Muscle of back (tissue), 13 donors: ENCODE measurements at places on chromosomes 6 and 20. TPM values are rescaled to one million over a fixed set of nuclear protein-coding genes. Genes with fewer than 3 reads are reported as not detected.

GRCh38 chr6:28651161-28651560 is 125.5 kb downstream of the GPX5 start:
- no peak for DNase-seq

GRCh38 chr6:14596410-14596809 is 478.8 kb downstream of the CD83 start:
- DNase-seq: no peak

DNA sequence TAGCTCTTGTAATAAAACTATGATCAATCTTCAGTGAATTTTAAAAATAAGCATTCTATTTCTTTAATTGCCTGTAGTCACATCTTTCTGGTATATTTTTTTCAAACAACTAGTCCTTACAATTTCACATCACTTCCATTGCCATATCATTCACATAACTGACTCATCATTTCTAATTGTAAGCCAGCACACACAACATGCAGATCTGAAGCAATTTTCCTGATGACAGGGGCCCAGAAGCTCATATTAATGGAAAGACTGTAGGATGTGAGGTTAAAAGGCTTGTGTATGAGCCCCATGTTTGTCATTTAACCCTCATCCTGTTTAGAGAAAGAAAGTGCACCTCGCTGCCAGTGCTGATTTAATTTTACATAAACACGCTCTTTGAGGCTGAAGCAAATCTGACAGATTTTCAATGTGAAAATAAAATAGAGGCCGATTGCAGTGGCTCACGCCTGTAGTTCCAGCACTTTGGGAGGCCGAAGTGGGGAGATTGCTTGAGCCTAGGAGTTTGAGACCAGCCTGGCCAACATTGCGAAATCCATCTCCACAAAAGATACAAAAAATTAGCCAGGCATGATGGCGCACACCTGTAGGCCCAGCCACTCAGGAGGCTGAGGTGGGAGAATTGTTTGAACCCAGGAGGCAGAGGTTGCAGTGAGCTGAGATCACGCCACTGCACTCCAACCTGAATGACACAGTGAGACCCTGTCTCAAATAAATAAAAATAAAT is 40.1 kb upstream of the LTV1 start:
- DNase-seq: no peak

- DNase-seq: no peak
Measured at GRCh38 chr6:4384656-4385055, 249.3 kb upstream of the ECI2 start.

- DNase-seq: no peak
Measured at GRCh38 chr20:45138561-45139300, 14.5 kb upstream of the WFDC12 start.

DNA sequence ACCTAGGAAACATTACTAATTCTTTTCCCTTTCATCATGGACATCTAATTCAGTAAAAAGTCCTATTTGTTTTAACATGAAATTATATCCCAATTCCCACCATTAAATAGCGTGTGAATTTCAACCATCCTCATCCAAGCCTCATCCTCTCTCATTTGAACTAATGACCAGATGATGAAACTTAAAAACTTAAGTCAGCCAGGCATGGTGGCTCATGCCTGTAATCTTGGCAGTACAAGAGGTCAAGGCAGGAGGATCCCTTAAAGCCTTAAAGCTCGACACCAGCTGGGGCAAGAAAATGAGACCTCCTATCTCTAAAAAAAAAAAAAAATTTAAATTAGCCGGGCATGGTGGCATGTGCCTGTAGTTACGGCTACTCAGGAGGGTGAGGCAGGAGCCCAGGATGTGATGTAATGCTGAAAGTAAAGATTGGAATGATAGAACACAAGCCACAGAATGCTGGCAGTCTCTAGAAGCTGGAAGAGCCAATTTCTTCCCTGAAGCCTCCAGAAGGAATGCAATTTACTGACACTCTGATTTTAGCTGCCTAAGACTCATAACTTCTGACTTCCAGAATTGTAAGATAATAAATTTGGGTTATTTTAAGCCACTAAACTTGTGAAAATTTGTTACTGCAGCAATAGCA is 27.1 kb upstream of the HAO1 start:
- DNase-seq: no peak

OGFR gene
- polyA plus RNA-seq: 13.0 TPM

DNA sequence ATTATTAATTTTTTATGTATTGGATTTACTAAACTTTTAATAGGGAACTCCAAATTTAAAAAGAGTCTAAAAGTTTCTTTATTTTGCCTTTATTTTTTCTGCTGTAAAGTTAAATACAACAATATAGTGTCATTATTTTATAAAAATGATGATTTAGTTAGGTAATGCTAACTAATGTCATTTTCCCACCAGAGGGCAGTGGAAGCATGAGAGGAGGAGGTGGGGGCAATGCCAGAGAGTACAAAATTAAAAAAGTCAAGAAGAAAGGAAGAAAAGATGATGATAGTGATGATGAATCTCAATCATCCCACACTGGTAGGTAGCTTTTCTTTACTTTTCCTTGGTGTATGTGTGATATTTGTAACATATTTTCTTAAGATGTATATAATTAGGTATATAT is 20.2 kb upstream of the FHL5 start:
- no peak for DNase-seq

DNA sequence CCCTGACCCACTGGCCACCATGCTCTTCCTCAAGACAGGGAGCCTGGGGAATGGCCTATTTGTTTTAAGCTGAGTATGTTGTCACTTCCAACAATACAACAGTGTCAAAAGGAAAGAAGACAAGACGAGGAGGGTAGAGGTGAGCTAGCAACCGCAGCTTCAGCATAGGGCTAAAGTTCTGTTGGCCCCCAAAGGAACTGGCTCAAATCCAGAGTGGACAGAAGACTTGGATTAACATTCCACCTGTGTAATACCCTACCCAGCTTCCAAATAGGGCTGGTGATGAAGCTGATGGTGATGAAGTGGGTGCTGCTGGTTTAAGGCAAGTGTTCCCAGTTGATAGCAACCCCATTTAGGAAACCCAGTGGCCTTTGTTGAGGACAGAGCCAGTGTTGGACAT is 31.7 kb upstream of the KCNK5 start:
- no peak for DNase-seq

- DNase-seq: no peak
Measured at GRCh38 chr6:154569156-154569862, 58.8 kb upstream of the CNKSR3 start.

DNA sequence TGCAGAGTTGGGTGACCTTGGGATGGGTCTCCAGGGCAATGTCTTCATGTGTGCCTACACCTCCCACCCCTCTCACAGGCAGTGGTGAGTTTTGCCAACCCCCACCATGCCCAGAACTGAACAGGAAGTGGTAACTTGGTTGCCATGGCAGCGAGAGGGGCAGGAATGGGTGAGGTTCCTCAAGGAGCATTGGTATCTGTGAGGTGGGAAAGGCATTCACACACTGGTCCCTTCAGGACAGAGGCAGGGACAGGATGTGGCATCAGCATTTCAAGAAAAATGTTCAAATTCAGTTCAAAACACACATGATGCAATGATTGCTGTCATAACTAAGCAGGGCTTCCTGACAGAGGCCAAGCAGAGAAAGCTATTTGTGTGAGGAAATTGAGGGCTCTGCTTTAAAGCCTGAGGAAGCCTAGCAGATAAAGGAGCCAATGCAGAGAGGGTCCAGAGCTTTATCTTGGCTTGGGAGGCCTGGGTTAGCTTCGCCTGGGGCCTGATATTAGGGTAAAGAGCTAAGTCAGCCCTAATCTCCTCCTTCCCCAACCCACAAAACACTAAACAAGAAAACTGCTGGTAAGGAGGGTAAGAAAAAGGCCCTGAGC is 551 bp downstream of the TREML2 start:
- no peak for DNase-seq

- DNase-seq: no peak
Measured at GRCh38 chr6:20873425-20874190, 339.4 kb downstream of the CDKAL1 start.

SLC22A7 gene
- 0.45 TPM for polyA plus RNA-seq

- no peak for DNase-seq
Measured at GRCh38 chr6:134921721-134922261, 28.1 kb downstream of the ALDH8A1 start.

DNA sequence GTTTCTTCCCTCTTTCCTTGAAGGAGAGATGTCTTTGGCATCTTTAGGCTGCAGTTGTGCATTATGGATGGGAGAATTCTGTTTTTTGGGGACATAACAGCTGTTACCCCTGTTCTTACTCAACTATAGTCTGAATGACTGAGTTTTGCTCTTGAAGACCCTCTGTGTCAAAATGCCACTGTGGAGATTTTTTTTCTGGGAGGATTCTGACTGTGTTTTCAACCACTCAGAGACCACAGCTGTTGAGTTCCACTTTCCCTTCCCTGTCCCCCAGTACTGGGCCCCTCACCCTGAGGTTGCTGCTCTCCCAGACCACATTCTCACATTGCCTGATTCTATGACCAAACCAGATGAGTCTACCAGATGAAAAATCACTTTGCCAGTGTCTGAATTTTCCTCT is 48.1 kb downstream of the NKX2-2 start:
- no peak for DNase-seq

DNA sequence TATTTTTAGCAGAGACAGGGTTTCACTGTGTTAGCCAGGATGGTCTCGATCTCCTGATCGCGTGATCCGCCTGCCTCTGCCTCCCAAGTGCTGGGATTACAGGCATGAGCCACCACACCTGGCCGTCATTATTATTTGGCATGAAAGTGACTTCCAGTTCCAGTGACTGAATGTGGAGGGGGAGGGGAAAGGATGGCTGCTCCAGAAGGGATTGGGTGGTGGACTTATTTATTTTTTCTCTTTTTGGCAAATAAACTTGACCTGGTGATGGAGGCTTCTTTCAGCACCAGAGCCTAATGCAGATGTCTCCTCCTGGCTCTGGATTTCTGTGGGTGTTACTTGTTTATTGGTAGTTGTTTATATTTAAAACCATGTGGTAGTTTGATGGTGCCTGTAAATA is 16.9 kb upstream of the SLC22A23 start:
- no peak for DNase-seq

- DNase-seq: no peak
Measured at GRCh38 chr6:44149369-44150012, 9.1 kb upstream of the CAPN11 start.
